ENCODE measurements at places on chromosomes 2 and 18.

GRCh38 chr2:69164061-69164778 is 151.2 kb downstream of the ANTXR1 start:
- no peak for DNase-seq

- no peak for DNase-seq
These were observed 279.9 kb downstream of the SETBP1 start for GRCh38 chr18:44960580-44960979.

GRCh38 chr2:96207073-96207773 is 1.4 kb downstream of the STARD7 start:
- no peak for DNase-seq

DNA sequence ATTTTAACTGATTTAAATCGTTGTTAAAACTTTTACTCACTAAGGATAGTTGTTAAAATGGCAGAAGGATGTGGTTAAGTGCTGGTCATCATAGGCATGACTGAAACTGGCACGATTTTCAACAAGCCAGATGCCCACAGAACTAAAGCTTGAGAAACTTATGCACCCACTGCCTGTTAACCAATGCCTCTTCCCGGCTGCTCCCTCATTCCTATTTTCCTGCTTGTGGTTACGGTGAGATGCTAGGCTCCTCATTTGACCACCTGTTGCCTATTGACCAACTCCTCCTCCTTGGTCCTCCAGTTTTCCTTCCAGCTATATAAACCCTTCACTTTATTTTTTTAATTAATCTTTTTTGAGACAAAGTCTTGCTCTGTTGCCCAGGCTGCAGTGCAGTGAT is 238.7 kb downstream of the TFCP2L1 start:
- no peak for DNase-seq

DNA sequence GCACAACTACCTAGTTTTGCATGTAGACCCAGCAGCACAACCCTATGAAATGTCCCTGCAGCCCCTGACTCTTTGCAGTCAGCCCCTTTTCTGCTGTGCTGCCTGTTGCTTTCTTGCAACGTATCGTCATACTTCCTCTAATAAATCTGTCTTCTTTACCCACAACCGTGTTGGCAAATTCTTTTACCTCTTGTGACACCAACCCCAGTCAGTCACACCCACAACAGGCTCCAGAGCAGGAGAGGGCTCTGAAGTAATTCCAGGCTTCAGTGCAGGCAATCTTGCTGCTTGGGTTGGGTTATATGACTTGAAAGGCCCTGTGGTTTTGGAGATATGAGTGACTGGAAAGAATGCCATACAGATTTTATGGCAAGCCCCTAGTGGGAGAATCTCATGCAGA is 79.1 kb upstream of the KCNH7 start:
- DNase-seq: no peak

GRCh38 chr18:42509750-42510415 is 554.8 kb downstream of the PIK3C3 start:
- DNase-seq: no peak

- DNase-seq: no peak
These were observed 574.7 kb upstream of the SLC8A1 start for GRCh38 chr2:41026613-41027012.

GRCh38 chr2:167785606-167786216 is 461.7 kb downstream of the STK39 start:
- no peak for DNase-seq

DNA sequence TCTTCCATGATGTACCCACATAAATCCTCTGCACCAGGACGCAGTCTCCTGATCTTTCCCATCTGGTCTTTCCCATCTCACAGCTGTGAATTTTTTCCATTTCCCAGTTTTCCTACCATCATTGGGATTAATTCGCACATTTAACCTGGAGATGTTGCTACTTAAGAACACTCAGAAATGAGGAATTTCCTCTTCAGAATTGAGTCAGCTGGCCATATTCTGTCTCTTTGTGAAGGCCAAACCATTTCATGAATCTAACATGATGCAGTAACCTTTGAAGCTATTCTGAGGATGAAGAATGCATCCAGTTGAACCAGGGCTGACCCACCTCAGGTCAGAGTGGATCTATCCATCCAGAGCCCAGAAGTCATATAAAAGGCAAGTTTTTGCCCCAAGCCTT is 326.8 kb downstream of the SETBP1 start:
- no peak for DNase-seq

GRCh38 chr2:63676135-63676534 is 87.4 kb downstream of the MDH1 start:
- no peak for DNase-seq

GRCh38 chr2:16513626-16514025 is 152.0 kb downstream of the CYRIA start:
- no peak for DNase-seq
